Uterus (tissue), 4 donors: ENCODE measurements at places on chromosomes 11 and 22. TPM values are rescaled to one million over a fixed set of nuclear protein-coding genes. Genes with fewer than 3 reads are reported as not detected.

DNA sequence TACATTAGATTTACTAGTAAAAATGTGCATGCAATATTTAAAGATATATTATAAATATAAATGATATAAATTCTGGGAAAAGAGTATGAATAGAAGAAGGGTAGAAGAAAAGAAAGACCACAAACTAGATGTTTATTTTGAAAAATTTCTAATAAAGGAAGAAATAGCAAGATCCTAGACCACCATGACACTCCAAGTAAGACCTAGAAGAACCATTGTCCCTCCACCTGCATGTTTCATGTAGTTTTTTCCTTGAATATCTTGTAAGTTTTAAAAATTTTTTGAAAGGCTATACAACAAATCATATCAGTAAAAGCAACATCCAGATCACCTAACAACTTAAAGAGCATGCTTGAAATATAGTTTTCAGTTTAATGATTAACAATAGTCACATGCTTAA lies 46.8 kb downstream of the ARHGAP32 start:
- no peak overlapping the region for H3K4me3 ChIP-seq
- no peak for DNase-seq
- H3K36me3 ChIP-seq = no peaks in the 10 kb centered on the region
- H3K4me1 ChIP-seq = no peaks in the 10 kb centered on the region
- H3K27ac ChIP-seq = no peak overlapping the region

DNA sequence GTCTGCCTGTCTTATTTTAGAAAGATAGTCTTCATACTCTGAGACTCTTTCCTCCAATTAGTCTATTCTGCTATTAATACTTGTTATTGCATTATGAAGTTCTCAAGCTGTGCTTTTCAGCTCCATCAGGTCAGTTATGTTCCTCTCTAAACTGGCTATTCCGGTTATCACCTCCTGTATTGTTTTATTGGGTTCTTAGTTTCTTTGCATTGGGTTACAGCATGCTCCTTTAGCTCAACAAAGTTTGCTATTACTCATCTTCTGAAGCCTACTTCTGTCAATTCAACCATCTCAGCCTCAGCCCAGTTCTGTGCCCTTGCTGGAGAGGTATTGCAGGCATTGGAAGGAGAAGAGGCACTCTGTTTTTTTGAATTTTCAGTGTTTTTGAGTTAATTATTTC lies 21.0 kb upstream of the OR5AK2 start:
- no peaks in the 10 kb centered on the region for H3K4me1 ChIP-seq
- DNase-seq = no peak
- H3K36me3 ChIP-seq = no peaks in the 10 kb centered on the region
- no peak overlapping the region for H3K27ac ChIP-seq
- H3K4me3 ChIP-seq = no peak overlapping the region

DNA sequence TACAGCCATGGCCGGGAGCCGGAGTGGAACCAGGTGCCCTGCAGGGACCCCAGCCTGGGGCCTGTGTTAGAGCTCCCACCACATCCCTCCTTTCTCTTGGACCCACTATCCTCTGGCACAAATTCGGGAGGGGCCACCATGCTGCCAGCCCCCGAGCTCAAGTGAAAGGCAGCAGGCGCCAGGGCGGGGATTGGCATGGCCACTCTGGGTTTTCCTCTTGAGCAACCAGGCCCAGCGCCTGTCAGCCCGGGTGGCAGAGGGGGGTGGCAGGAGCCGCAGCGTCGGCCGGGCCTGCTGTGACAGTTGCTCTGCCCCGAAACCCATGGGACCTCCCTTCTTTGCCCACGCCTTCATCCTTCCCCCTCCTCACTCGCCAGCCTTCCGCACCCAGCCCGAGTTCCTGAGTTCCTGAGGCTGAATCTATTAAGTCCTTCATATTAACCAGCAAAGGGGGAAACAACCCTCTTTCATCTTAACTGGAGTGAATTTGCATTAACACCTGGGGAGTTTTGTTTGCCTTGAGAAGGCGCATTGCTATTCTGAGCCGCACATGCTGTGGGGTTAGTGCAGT lies 16.8 kb upstream of the CABP7 start:
- H3K27ac ChIP-seq = no peak overlapping the region
- H3K4me3 ChIP-seq = no peak overlapping the region
- no peaks in the 10 kb centered on the region for H3K4me1 ChIP-seq
- H3K27me3 ChIP-seq = peaks cover 10% of the 10 kb centered on the region
- H3K36me3 ChIP-seq = no peaks in the 10 kb centered on the region
- no peak for DNase-seq

DNA sequence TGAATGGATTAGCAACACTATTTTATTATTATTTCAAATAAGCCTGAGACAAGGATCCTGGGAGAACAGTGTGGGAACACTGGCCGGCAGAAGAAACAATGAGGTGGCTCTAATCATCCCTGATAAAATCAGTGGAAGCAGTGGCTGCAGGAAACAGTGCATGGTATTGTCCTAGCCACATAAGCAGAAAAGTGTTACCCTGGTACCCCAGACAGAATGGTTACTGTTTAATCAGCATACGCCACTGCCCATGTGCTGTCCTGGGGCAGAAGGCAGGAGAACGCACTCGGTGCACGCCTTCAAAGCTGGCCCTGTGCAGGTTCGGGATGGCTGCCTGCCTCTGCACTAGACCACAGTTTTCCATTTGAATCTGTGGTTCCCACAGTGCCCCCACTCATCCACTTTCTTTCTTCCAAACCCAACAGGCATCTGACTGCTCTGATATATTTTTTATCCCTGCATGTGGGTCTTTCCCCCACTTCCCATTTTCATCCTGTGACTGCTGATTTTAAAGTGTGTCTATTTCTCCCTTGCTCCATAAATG lies 25.7 kb downstream of the OPCML start:
- H3K36me3 ChIP-seq = no peaks in the 10 kb centered on the region
- DNase-seq = no peak
- H3K27ac ChIP-seq = no peak overlapping the region
- H3K4me1 ChIP-seq = no peaks in the 10 kb centered on the region
- H3K4me3 ChIP-seq = no peak overlapping the region

DNA sequence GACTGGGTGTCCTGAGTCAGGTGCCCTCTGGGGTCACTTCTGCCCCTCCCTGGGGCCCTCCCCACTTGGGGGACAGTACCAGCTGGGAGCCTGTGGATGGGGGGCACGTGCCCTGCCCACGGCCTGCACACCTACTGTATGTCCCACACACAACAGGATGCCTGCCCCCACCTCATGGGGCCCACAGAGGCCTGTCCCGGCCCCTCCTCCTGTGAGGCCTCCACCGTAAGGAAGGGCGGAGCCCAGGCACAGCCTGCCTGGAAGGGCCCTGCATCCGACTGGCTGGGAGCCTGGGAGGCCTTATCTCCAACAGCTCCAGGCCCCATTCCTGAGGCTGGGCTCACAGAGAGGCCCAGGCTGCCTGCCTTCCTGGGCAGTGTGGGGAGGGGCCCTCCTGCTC lies 47.8 kb downstream of the BRSK2 start:
- no peak overlapping the region for H3K27ac ChIP-seq
- no peak for DNase-seq
- H3K36me3 ChIP-seq = no peaks in the 10 kb centered on the region
- peaks cover 7% of the 10 kb centered on the region for H3K4me1 ChIP-seq
- H3K27me3 ChIP-seq = peaks cover 8% of the 10 kb centered on the region

- no peak overlapping the region for H3K4me3 ChIP-seq
- H3K4me1 ChIP-seq = no peaks in the 10 kb centered on the region
- H3K27me3 ChIP-seq = no peaks in the 10 kb centered on the region
- DNase-seq = no peak
- H3K27ac ChIP-seq = no peak overlapping the region
- H3K36me3 ChIP-seq = no peaks in the 10 kb centered on the region
Observed at GRCh38 chr22:39463931-39464390, 7.1 kb downstream of the MGAT3 start.

DNA sequence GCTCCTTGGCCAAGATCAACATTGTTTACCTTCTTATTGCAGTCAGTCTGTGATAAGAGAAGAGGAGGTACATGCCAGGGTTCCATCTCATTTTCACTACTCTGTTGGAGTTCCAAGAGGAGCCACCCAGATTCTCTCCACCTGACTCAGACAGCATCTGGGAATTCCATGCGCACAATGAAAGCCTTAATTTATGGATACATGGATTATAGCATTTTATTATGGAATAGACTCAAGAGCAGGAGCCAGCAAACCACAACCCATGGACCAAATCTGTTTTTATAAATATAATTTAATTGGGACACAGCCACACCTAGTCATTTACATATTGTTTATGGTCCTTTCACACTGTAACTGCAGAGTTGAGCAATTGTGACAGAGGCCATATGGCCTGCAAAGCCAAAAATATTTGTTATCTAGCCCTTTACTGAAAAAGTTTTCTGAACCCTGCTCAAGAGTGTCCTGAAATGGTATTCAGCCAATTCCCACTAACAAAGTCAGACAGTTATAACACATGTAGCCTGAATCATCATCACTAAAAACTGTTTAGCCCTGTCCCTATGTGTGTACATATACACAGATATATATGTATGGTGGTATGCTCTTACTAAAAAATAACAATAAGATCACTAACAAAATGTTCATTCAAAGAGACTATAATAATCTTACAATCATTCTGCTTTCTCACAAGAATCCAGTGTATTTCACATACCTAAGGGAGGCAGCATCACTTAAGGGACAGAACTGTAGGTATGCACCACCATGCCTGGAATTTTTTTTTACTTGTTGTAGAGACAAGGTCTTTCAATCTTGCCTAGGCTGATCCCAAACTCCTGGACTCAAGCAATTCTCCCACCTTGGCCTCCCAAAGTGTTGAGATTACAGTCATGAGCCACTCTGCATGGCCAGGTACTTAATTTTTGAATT lies 104.5 kb upstream of the TEAD1 start:
- no peaks in the 10 kb centered on the region for H3K27me3 ChIP-seq
- DNase-seq = no peak
- no peak overlapping the region for H3K4me3 ChIP-seq
- no peaks in the 10 kb centered on the region for H3K36me3 ChIP-seq
- H3K27ac ChIP-seq = peak overlapping the region; percentile 56

GRCh38 chr22:26751217-26751616 lies 93.8 kb downstream of the MIAT start:
- H3K36me3 ChIP-seq = no peaks in the 10 kb centered on the region
- H3K27ac ChIP-seq = no peak overlapping the region
- no peaks in the 10 kb centered on the region for H3K27me3 ChIP-seq
- DNase-seq = peak; percentile 22

- no peaks in the 10 kb centered on the region for H3K27me3 ChIP-seq
- DNase-seq = no peak
- peaks cover 15% of the 10 kb centered on the region for H3K4me1 ChIP-seq
- H3K27ac ChIP-seq = no peak overlapping the region
Observed at GRCh38 chr11:118398791-118399559, 2.4 kb upstream of the ATP5MG start.

Gene BAIAP2L2
- not detected for total RNA-seq

Gene NLRP14
- total RNA-seq = 0.35 TPM

Gene SPTY2D1
- total RNA-seq = 30.0 TPM

Gene MPZL3
- 8.3 TPM for total RNA-seq

Gene TESMIN
- 57.4 TPM for total RNA-seq

Gene ACCS
- total RNA-seq = 14.1 TPM

Gene SERHL2
- total RNA-seq = 3.6 TPM

Gene MS4A1
- 0.12 TPM for total RNA-seq

Gene RCOR2
- not detected for total RNA-seq

Gene SSTR3
- 5.8 TPM for total RNA-seq

Gene MUC15
- 0.28 TPM for total RNA-seq

Gene OR4A16
- not detected for total RNA-seq

Gene CALCA
- total RNA-seq = not detected

Gene OR52N1
- total RNA-seq = not detected
